ENCODE measurements at places on chromosomes 5 and 9. TPM values are rescaled to one million over a fixed set of nuclear protein-coding genes. Genes with fewer than 3 reads are reported as not detected.

- no peak for DNase-seq
Observed at GRCh38 chr5:171311322-171312077, 2.5 kb downstream of the TLX3 start.

DNA sequence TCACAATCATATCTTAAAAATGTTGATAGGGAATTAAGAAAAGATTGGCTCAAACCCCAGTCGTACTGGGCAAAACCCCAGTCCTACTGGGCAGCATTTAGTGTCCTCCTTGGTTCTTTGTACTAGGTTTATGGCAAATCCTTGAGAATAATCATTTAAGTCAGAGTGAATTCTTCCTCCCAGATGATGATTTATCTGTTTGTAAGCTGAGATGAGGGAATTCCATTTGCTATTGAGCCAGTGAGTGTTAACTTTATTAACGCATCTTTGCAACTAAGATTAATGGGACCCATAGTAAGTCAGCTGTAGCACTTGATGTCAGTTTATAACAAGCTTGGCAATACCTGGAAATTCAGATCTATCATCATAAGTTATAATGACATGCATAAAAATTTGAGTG is 821.8 kb upstream of the DMAC1 start:
- no peak for DNase-seq

TXNDC8 gene
- not detected for total RNA-seq

DNA sequence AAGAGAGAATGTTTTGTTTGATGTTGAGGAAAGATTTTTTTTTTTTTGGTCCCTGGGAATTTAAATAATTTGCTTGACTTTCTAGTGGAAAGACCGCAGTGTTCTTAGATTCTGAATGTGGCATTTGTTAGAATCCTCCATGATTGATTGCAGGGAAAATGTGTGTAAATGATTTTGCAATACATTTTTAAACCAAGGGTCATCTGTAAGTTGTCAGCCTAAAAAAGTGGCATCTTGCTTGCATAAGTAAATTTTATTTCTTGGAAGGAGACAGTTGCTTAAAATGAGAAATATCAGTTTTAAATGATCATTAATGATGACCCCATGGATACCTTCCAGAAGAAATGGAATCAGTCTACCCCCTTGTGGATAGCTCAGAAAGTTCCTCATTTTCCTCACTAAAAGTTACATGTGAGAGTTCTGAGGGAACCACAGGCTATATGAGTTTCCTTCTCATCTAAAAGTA is 105.1 kb upstream of the SLC25A48 start:
- DNase-seq, result no peak

- no peak for DNase-seq
Observed at GRCh38 chr9:109972026-109972882, 192.3 kb downstream of the PALM2AKAP2 start.

ARL14EPL gene
- not detected for total RNA-seq

DNA sequence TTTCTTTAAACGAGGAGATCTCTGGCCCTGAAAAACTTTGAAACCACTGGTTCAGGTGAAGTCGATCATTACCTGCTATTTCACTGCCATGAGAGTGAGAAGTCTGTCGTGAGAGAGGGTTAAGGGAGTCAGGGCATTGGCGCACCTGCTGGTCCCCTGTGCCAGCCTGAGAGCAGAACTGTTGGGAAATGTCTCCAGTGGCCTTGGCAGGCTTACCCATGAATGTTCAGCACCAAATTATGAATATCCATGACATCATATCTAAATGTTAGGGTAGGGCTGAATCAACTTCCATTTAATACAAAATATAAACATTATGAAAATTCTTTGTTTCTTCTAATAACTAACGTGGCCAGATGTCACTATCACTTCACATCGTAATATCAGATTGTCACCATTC is 379.3 kb downstream of the KDM4C start:
- DNase-seq, result no peak

DNA sequence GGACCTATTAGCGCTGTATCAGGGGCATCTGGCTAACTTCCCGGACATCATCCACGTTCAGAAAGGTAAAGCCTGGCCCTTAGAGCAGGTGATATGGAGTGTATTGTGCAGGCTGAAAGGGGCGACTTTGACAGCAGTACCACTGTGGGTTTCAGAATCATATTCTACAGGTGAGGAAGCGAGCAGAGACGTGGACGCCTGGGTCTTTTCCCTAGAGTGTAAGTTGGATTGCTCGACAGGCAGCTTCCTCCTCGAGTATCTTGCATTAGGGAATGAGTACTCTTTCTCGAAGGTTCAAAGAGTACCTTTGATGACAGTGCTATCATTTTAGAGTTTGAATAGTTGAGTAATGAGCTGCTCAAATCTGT is 1.9 kb downstream of the SNX18 start:
- DNase-seq, result no peak

CDKN2B-AS1 gene
- 0.71 TPM for total RNA-seq

- no peak for DNase-seq
Observed at GRCh38 chr5:133236541-133236951, 184.7 kb downstream of the HSPA4 start.

DNA sequence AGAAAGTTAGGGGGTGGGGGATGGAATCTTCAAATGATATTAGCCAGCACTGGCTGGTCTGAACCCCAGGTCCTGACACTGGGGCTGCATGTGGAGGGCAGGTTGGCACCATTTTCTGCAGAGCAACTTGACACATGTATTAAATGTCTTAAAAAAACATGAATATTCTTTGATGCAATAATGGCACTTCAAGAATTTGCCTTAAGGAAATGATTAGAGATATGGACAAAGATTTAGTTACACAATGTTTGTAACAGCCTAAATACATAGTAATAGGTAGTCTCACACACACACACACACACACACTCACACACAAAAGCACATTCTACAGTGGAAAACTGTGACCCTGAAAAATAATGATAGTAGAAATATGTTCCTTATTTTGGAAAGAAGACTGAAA is 3.6 kb downstream of the SVEP1 start:
- DNase-seq, result no peak

DNA sequence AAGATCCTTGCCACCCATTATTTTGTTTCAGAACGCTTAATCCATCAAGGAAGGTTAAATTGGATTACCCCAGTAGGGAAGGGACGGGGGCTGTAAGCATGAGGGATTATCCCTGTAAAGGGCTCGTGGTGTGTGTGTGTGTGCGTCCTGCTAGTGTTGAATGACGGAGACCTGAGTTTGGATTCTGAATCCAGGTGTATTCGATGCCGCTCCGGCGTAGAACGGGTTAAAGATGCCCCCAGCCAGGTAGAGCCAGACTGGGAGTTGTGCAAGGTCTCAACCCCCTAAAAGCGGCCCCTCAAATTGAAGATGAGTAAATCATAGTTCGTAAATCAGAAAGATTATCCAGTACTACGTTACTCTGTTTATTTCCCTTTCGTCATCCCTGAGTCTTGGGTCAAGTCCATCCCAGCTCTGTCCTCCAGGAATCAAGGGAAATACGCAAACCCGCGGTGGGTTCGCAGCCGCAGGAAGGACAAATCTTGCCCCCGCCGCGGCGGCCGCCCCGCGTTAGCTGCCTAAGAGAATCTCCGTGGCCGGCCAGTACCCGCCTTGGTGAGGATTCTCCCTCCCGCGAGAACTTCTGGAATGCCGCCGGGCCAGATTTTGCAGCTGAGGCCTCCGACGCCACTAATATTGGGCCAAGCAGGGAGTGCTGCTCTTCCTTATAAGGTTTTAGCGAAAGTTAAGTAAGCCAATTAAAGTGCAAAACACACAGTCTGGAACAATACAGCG is 586 bp upstream of the MTAP start:
- peak; percentile 43 for DNase-seq

C1QTNF2 gene
- total RNA-seq, result 0.25 TPM

- no peak for DNase-seq
Observed at GRCh38 chr9:36401897-36402480, 1.9 kb upstream of the RNF38 start.

- peak; percentile 16 for DNase-seq
Observed at GRCh38 chr5:87069974-87070608, 197.6 kb upstream of the RASA1 start.

GRCh38 chr9:19484699-19485098 is 75.9 kb downstream of the ACER2 start:
- DNase-seq, result no peak

DNA sequence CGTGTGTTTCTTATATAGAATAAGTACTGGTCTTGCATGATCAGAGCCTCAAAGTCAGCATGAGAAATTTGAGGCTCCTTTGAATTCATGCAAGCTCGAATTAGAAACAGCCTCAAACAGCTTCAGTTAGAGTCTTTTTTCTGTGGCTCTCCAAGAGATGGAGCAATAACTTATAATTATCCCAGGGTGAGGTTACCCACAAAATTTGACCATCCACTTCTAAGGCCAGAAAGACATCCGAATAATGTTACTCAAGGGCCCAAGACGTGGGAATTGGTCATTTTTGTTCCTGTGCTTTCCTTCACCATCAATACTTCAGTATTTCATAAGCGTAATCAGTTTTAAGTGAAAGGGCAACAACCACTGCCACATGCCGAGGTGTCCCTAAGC is 89.7 kb downstream of the DAPK1 start:
- no peak for DNase-seq

GRCh38 chr5:42881416-42882117 is 69.9 kb upstream of the SELENOP start:
- DNase-seq, result no peak

DNA sequence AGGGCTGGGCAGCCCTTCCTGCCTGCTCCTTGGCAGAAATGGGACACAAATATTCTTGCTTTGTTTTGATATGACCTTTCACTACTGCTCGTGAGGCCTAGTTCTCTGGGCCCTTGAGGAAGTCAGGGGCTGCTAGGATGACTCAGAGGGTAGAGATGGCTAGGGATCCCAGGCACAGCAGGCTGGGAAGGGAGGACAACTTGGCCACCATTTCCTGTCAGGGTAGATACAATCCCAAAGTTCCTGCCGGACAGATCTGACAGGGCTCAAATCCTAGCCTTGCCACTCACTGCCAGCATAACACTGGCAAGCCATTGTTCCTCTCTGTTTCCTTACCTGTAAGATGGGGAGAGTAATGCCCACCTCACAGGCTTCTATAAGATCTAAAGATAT is 31.7 kb upstream of the MEIKIN start:
- no peak for DNase-seq

FSTL4 gene
- 0.39 TPM for total RNA-seq

- DNase-seq, result no peak
Observed at GRCh38 chr5:143056339-143056704, 286.1 kb downstream of the ARHGAP26 start.

GMCL2 gene
- not detected for total RNA-seq

LCN15 gene
- not detected for total RNA-seq

GRCh38 chr5:40134883-40135520 is 544.7 kb upstream of the PTGER4 start:
- no peak for DNase-seq

DNA sequence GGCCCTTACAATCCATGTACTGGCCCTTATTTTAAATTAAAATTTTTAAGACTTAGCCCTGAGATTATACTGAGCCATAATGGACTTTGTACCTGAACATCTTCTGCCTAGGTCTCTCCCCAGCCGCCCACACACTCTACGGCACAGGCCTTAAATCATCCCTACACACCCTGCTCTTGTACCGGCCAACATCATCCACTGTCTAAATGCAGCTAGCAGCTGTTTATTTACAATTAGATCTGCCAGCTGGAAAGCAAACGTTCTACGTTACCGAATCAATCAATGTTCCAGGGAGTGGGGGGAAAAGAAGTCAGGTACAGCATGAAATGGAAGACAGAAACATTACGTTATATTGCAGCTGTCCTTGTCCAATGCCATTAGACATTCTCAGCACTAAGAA is 88.4 kb upstream of the GRAMD2B start:
- no peak for DNase-seq

DNA sequence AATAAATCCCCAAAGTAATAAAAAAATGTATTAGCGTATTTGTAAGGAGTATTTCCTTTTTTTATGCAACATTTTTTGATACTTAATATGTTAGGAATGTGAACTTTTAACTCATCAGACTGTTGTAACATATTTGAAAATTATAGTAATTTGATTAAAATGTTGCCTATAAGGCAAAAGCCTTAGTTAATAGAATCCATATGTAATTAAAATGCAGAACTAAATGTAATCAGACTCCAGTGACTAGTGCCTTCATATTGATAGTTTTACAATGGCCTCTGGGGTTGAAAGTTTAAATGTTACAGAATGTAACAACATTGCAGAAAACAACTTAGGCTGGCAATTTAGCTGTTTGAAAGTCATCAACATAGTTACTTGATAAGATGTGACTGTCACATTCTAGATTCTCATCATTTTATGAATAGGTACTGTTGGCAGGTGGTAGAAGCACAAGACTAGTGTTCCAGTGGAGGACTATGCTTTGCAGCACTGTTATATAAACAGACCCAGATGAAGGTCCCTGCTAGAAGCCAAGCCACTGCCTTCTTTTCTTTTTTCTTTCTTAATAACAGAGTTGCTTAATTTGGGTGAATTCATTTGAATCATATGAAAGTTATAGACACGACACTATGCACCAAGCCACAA is 382.9 kb downstream of the CCDC171 start:
- no peak for DNase-seq

GFI1B gene
- total RNA-seq, result not detected

GRCh38 chr5:109373932-109374331 is 35.8 kb downstream of the PJA2 start:
- DNase-seq, result no peak

GRCh38 chr9:73753171-73753570 is 601.5 kb downstream of the ANXA1 start:
- peak; percentile 62 for DNase-seq

DNA sequence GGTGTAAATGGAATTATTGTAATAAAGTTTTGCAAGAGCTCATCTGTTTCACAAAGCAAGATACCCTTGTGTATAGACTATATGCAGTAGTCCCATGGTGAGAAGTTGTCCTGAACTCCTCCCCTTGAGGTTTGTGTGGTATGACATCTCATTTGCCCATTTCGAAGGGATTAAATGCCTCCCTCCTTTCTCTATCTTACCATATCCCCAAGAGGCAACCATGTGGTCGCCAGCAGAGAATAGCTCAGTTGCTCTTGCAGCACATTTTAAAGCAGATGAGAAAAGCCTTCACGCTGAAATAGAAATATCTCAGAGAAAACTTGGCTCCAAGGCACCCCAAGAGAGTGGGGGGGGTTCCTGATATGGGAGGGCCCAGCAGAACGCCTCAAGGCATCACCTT is 4.6 kb downstream of the SEMA6A start:
- no peak for DNase-seq

DNA sequence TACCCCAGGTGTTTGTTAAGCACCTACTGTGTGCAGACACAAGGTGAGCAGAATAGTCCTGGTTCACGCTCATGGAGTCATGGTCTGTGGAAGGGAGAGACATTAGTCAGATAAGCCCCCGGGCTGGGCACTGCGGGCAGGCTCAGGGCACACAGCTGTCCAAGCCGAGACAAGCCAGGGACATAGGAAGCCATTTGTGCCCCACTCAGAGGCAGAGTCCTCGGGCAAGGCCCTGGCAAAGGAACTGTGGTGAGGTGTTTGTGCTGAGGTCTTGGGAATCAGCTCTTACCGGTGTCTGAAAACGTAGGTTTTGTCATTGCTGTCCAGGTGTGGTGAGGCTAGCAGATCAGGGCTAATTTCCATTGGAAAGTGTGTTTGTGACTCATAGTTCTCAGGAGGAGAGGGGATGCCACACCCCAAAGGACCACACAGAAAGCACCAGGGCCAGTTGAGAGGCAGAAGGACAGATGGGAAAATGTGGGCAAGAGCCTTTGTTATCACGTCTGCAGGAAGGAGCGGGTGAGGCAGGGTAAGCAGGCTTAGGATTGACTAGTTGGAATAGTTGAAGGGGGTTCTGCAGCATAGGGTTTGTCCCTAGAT is 46.1 kb upstream of the NEURL1B start:
- DNase-seq, result peak; percentile 12

All from foreskin keratinocyte (primary cell).